Thymus (tissue), 14 donors: ENCODE measurements at places on chromosomes 4 and X. TPM values are rescaled to one million over a fixed set of nuclear protein-coding genes. Genes with fewer than 3 reads are reported as not detected.

The NLRP2B gene
- total RNA-seq, result not detected

DNA sequence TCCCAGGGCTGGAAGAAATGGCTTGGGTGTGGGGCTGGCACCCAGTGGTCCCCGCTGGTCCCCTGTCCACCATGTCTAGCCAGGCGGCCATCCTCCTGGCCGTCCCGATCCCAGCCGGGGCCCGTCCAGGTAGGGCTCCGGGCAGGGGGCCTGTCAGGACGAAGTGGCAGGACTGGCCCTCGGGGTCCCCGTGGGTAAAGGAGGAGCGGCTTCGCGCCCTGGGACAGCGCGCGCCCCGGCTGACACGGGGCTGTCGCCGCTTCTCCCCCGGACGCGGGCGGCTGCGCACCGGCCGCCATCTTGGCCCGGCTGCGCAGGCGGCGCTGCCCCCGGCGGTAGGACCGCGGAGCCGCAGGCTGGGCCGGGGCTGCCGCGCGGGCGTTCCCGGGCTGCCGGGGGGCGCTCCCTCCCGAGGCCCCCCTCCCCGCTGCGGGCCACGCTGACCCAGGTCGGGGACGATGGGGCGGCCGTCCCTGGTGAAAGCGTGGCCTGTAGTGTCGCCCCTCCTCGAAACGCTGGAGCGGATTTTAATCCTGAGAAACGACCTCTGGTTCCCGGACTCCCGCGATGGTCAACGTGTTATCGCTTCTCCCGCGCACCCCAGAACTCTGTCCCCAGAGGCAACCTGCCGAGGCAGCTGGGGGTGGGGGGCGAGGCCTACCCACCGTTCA is 60.4 kb upstream of the BCOR start:
- no peaks in the 10 kb centered on the region for H3K27me3 ChIP-seq
- H3K4me3 ChIP-seq, result peak overlapping the region; percentile 36
- H3K36me3 ChIP-seq, result no peaks in the 10 kb centered on the region
- DNase-seq, result no peak

- H3K27me3 ChIP-seq, result no peaks in the 10 kb centered on the region
- no peak overlapping the region for H3K27ac ChIP-seq
- DNase-seq, result no peak
- H3K36me3 ChIP-seq, result no peaks in the 10 kb centered on the region
Measured at GRCh38 chr4:169210504-169211118, 60.1 kb downstream of the SH3RF1 start.

- H3K27me3 ChIP-seq, result no peaks in the 10 kb centered on the region
- no peaks in the 10 kb centered on the region for H3K4me1 ChIP-seq
- no peaks in the 10 kb centered on the region for H3K36me3 ChIP-seq
- H3K27ac ChIP-seq, result no peak overlapping the region
- DNase-seq, result no peak
- no peak overlapping the region for H3K4me3 ChIP-seq
Measured at GRCh38 chr4:63558709-63559108, 850.5 kb downstream of the TECRL start.

- H3K27me3 ChIP-seq, result no peaks in the 10 kb centered on the region
- H3K36me3 ChIP-seq, result no peaks in the 10 kb centered on the region
- no peak overlapping the region for H3K4me3 ChIP-seq
- H3K27ac ChIP-seq, result no peak overlapping the region
Measured at GRCh38 chrX:124250835-124251437, 81.5 kb upstream of the TEX13D start.

The CPZ gene
- 0.94 TPM for total RNA-seq

- no peaks in the 10 kb centered on the region for H3K36me3 ChIP-seq
- no peak for DNase-seq
- no peak overlapping the region for H3K4me3 ChIP-seq
- no peaks in the 10 kb centered on the region for H3K4me1 ChIP-seq
- H3K27ac ChIP-seq, result no peak overlapping the region
Measured at GRCh38 chr4:111776561-111776960, 368.7 kb upstream of the FAM241A start.

DNA sequence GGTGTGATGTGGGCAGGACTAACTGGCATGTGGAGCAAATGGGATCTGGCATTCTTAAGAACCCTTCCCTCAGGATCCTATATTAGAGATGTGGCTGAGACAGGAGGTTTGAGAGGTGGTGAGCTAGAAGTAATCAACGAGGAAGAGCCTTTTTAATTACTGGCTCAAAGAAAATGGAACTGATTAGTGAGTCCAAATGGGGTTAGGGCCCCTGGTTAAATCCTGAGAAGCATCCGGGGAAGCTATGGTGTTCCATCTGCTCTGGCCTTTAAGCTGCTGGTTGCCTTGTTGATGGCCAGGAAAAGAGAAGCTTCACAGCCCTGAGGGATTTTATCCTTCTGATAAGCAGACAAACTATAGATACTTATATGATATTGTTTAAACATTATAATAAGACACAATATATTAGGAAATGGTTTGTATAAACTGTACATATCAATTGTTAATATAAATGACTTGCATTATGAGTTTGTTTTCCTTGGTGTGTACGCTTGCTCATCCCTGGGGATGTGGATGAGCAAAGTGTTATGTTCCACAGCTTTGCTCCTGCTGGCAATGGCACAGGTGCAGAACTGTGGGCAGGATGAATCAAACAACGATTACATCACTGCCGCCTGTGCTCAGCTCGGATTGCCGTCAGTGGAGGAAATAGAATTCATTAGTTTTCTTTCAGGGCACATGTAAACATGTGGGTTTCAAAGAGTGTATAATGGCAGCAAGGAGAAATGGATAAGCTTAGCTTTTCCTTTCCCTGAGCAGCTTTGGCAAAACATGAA is 328.6 kb upstream of the ARX start:
- no peaks in the 10 kb centered on the region for H3K4me1 ChIP-seq
- no peak for DNase-seq
- H3K27me3 ChIP-seq, result no peaks in the 10 kb centered on the region
- H3K4me3 ChIP-seq, result no peak overlapping the region
- no peaks in the 10 kb centered on the region for H3K36me3 ChIP-seq

DNA sequence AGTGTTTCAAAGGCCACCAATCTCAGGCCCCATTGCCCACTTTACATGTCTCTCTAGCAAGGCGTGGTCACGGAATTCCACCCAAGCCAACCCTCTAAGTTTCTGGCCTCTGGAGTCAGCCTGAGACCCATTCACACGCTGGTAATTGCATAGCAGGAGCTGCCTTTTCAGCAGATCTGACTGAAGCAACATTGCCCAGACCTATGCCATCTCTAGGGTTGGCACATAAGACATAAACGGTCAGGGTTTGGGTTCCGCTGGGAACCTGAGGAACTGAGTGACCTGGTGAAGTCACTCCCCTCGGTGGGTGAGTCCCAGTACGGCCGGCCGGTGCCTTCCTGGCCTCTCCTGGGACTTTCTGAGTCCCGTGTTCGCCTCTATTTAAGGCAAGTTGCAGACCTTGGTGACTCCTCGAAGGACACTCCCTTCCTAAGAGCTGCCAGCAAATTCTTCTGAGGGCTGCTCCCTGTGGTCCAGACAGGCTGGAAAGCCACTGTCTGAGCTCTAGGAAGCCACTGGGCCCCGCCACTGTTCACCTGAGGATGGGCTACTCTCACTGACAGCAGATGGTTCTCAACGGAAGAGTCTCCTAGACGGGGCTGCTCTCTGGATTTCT is 15.9 kb downstream of the CTAG1A start:
- DNase-seq, result no peak
- H3K27me3 ChIP-seq, result no peaks in the 10 kb centered on the region
- no peak overlapping the region for H3K27ac ChIP-seq

The ACTRT1 gene
- not detected for total RNA-seq

GRCh38 chrX:21666679-21667078 is 8.5 kb upstream of the KLHL34 start:
- no peak overlapping the region for H3K4me3 ChIP-seq
- no peaks in the 10 kb centered on the region for H3K27me3 ChIP-seq
- H3K36me3 ChIP-seq, result no peaks in the 10 kb centered on the region
- no peak for DNase-seq

The SORBS2 gene
- 13.8 TPM for total RNA-seq

- no peak overlapping the region for H3K27ac ChIP-seq
- no peaks in the 10 kb centered on the region for H3K4me1 ChIP-seq
- DNase-seq, result no peak
- H3K4me3 ChIP-seq, result no peak overlapping the region
Measured at GRCh38 chrX:34288782-34289181, 156.7 kb upstream of the FAM47A start.

- no peak for DNase-seq
- H3K4me1 ChIP-seq, result no peaks in the 10 kb centered on the region
- no peak overlapping the region for H3K4me3 ChIP-seq
- no peaks in the 10 kb centered on the region for H3K36me3 ChIP-seq
Measured at GRCh38 chr4:78651250-78651860, 99.8 kb downstream of the ANXA3 start.

- H3K36me3 ChIP-seq, result no peaks in the 10 kb centered on the region
- peaks cover 5% of the 10 kb centered on the region for H3K4me1 ChIP-seq
- H3K27me3 ChIP-seq, result no peaks in the 10 kb centered on the region
Measured at GRCh38 chr4:177371461-177371860, 61.8 kb downstream of the NEIL3 start.

The GABRG1 gene
- total RNA-seq, result 0.05 TPM

DNA sequence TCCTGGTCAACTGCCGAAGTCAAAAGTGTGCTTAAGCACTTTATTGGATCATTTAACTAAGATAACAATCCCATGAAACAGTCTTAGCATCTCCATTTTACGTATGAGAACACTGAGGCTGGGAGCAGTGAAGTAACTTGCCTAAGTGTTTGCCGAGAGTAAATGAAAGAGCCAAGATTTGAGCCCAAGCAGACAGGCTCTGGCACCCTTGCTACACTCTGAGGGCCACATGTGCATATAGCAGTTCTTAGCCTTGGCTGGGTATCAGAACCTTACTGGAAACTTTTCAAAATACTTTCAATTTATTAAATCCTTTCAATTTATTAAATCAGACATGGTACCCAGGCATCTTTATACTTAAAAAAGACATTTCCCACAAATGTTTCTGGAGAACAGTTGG is 225.9 kb downstream of the NR3C2 start:
- H3K36me3 ChIP-seq, result no peaks in the 10 kb centered on the region
- no peaks in the 10 kb centered on the region for H3K27me3 ChIP-seq
- no peak overlapping the region for H3K27ac ChIP-seq
- DNase-seq, result no peak
- H3K4me3 ChIP-seq, result no peak overlapping the region
- peaks cover 3% of the 10 kb centered on the region for H3K4me1 ChIP-seq
